ENCODE measurements at places on chromosomes 3 and 15.

- no peak for DNase-seq
These were observed 115.9 kb downstream of the IQSEC1 start for GRCh38 chr3:12957339-12957738.

DNA sequence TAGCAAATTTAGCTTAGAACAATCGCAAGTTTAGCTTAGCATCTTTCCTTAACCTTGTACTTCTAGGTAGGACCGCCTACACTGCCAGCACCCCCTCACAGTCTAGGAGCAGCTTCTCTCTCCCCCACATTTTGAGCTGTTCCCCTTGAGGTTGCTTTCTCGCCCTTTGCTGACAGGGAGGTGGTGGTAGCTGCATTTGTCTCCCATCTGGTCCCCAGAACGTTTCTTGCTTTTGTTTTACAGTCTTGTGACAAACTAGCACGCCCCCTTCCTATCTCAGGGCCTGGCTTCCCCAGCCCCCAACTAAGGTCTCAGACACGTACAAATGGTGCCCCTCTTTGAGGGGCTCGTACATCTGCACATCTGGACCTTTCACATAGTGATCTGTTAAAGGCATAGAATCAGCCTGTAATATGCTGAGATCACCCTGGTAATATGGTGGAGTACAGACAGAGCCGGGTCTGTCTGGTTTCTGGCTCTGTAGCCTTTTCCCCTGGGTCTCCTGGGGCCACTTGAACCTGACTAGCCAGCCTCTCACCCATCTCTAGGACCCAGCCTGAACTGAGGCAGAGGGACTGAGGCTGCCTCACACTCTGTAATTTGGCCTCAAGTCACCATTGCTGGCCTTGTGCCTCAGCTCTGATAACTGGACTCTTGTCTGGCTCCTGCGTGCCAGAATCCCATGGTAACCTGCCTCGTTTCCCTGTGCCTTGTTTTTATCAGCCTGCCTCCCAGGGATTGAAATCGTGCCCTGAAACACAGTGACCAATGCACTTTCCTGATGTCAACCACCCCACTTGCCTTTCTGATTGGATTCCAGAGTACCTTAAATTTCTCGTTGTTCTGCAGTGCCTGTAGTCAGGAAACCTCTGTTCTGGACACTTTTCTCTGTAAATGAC is 27.7 kb downstream of the CRTC3 start:
- DNase-seq: no peak

GRCh38 chr3:32794487-32795308 is 23.1 kb upstream of the TRIM71 start:
- DNase-seq: peak; percentile 8

GRCh38 chr3:37537914-37538691 is 323.6 kb upstream of the CTDSPL start:
- no peak for DNase-seq

DNA sequence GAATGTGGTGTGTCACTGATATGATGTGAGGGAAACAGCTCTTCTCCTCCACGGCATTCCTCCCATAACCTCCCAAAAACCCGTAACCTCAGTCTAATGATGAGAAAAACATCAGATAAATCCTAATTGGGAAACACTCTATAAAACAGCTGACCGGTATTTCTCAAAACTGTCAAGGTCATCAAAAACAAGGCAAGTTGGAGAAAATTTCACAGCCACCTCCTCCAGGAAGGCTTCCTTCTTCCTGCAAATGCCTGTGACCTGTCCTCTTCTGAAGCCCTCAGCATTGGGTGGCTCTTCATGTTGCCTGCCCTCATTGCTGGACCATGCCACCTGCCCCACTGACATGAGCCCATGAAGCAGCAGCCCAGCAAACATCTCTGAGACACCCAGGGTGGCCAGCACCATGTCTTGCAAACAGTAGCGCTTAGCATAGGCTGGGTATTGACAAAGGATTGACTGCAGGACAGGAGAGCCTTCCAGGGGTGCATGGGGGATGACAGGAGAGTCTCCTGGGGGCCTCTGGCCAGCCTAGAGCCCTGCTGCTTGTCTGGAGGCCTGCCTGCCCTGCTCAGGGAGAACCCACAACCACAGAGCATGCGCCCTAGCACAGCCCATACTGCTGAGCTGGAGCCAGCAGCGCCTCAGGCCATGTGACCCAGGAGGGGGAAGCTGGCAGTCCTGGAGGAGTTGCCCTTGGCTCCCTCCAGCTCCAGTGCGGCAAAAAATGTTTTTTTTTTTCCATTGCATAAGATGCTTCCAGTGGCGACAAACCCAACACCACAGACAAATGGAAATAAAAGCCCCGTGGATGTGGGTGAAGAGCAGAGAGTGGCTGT is 49.7 kb downstream of the XXYLT1 start:
- DNase-seq: no peak

DNA sequence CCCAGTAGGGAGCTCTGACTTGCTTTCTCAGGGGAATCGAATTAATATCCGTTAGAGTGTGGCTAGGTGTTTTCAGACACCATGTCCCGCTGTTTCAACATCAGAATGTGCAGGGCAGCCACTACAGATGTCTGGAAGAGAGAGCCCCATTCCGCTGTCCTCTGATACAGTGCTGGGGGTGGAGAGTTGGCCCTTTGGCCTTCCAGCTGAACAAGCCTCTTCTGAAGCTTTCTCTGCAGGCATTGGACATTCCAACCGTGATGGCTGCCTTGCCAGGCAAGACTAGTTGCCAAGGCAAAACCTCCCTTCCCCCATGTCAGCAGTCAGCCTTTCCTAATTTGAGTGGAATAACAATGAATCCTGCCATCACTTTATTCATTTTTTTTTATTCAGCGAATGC is 1.5 kb downstream of the FAH start:
- DNase-seq: no peak

DNA sequence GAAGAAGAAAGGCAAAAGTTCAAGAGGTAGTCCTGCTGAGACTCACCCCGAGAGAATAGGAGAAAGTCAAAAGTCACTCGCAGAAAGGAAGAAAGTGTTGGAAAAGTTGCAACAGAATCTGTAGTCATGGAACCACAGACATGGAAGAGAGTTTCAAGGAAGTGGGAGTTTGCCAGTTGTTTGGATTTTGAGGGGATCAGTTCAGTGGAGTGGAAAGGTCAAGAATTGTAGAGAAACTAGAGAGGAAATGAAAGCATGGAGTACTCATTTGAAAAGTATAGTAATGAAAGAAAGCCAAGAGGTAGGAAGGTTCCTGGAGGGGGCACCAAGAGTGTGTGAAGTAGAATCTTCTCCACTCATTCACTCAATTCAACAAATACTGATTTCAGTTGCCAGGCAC is 34.7 kb downstream of the SPTSSB start:
- DNase-seq: no peak

DNA sequence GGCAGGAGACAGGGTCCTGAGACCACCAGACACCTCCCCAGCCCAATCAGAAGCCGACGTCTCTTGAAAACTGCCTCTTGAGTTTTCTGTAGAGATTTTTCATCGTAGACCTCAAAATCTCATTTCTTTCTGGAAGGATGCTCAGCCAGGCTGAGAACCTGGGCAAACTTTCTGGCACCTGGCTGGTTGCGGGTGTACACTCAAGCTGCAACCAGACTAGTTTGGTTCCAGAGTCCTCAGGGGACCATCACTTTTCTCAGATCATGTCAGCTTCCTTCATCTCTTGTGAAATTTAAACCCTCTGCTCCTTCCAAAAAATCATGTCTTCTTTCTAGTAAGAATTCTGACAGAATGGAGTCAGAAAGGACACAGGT is 45.1 kb downstream of the CMTM7 start:
- no peak for DNase-seq

GRCh38 chr3:16844791-16845190 is 40.0 kb upstream of the PLCL2 start:
- DNase-seq: no peak

GRCh38 chr3:118808723-118809122 is 225.9 kb downstream of the IGSF11 start:
- DNase-seq: no peak

- no peak for DNase-seq
These were observed 164.5 kb downstream of the EBLN2 start for GRCh38 chr3:73225991-73226390.

GRCh38 chr15:83571820-83572707 is 81.9 kb upstream of the ADAMTSL3 start:
- no peak for DNase-seq

- no peak for DNase-seq
These were observed 17.7 kb downstream of the PTH1R start for GRCh38 chr3:46895204-46895660.

GRCh38 chr3:77247061-77247460 is 207.2 kb downstream of the ROBO2 start:
- DNase-seq: no peak

DNA sequence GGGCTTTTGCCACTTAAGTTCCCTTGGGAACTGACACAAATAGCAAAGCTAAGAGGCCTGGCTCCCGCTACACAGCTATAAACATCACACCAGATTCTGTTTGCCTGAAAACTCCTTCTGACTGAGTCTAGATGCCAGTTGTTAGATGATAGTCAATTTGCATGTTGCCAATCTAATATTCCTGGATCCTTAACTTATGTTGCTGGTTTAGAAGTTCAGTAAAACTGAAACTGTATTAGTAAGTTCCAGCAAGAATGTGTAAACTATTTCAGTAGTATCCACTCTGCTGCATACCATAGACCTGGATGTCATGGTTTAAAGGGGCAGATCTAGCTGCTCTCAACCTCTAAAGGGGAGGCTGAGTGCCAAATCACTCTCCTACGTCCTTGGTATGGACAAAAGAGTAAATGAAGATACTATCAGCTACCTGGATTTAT is 27.1 kb upstream of the LACTB start:
- peak; percentile 58 for DNase-seq

DNA sequence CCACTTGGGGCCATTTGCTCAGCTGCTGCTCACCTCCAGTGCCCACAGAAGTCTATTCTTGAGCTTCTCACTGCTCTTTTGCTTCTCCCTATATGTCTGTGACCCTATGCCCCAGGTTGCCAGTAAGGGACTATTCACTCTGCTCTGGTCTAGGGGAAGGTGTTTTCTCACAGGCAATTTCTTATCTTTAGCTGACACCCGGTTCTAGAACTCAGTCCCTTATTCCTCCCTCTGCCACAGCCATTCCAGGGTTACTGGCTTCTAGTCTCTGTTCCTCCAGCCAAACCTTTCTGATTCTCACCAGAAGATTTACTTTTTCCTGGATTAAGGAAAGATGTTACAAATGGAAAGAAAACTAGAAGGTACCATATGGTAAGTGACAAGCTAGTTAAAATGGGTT is 574.0 kb downstream of the NTRK3 start:
- DNase-seq: no peak

GRCh38 chr3:76582632-76583378 is 457.1 kb upstream of the ROBO2 start:
- DNase-seq: no peak

GRCh38 chr15:90097475-90097874 is 4.8 kb downstream of the IDH2 start:
- DNase-seq: no peak

- DNase-seq: no peak
These were observed 60.1 kb downstream of the VGLL3 start for GRCh38 chr3:86930831-86931230.

- no peak for DNase-seq
These were observed 197.9 kb downstream of the XXYLT1 start for GRCh38 chr3:195072916-195073564.

DNA sequence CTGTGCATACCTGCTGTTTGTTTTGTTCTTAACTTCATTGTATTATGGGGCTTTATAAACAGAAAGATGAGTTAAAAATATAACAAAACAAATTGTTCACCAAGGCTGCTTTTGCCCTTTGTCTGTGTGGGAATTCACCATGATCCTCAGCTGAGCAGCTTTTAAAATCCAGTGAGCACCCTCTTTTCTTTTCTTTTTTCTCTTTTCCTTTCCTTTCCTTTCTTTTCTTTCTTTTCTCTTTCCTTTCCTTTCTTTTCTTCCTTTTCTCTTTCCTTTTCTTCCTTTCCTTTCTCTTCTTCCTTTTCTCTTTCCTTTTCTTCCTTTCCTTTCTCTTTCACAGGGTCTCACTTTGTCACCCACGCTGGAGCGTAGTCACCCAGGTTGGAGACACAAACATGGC is 38.3 kb downstream of the RAB8B start:
- DNase-seq: no peak

GRCh38 chr3:31234145-31234544 is 298.6 kb upstream of the STT3B start:
- DNase-seq: no peak

DNA sequence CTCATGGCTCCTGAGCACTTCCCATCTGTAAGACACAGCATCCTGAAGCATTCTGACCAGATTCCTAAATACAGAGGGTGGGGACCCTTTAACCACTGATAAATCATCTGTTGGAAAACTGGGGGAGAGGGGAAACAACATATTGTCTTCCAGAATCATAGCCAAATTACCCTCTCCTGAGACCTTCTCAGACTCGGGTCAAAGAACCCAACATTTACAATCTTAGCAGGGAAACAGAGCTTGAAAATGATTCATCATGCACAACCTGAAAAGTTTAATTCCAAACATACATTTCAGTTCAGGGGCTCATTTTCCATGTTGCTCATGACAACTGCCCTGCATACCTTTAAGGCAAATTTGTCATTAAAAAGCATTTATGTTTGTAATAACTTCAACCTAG is 48.5 kb upstream of the TSPAN3 start:
- no peak for DNase-seq

DNA sequence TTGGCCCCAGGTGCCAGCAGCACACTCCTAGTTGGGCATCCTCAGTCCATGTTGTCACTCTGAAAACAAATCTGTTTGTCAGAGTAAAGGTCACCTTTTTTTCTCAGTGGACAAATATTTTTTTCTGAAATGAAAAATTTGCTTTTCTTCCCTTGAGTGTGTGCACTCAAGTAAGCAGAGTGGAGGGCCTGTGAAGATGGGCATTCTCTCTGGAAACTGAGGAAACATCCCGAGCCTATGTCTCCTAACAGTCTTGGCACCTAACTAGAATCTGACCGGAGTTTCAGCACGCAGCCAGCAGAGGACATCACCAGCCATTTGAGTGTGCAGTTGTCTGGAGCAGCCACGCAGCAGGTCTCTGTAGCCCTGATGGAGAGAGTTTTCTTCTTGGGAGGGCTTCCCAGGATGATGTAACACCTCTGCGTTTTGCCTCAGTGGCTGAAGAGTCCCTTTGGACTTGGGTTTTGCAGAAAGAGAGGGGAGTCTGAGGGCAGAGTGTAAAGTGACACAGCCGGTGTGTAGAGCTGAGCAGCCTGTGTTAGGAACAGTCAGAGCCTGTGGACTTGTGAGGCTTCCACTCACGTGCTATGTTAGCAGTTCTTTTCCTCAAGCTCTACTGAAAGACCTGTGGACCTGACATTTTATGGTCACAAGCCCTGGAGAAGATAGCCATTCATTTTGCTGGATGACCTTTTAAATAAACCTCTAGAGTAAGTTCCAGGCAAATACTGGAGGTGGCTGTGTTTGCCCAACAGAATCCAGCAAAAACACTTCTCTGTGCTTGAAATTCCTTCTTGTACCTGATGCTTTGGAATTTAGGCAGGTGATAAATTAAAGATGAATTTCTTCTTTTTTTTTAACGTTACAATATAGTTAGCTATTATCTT is 51.6 kb downstream of the ABHD2 start:
- DNase-seq: no peak

DNA sequence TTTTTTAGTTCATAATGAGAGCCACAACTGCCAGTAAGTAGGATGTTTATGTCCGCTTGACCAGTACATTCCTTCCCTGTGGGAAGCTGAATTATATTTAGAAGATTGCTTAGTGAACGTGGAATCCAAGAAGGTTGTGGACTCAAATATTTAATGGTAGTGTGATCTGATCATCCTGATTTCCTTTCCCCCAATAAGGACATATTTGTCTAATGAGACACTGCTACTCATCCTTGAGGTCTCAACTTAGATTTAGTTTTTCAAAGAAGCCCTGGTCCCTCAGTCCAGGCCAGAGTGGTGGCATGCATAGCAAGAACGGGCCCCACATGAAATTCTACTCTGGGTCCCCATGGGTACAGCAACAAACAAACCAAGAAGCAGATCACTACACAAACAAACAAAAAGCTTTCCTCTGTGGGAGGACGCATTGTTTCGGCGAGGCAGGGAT is 60.8 kb downstream of the USP13 start:
- peak; percentile 77 for DNase-seq
